NCI-H524 (cell line): ENCODE measurements at places on chromosomes 5 and 9.

- DNase-seq, result no peak
Measured at GRCh38 chr5:152622628-152623027, 217.5 kb upstream of the NMUR2 start.

DNA sequence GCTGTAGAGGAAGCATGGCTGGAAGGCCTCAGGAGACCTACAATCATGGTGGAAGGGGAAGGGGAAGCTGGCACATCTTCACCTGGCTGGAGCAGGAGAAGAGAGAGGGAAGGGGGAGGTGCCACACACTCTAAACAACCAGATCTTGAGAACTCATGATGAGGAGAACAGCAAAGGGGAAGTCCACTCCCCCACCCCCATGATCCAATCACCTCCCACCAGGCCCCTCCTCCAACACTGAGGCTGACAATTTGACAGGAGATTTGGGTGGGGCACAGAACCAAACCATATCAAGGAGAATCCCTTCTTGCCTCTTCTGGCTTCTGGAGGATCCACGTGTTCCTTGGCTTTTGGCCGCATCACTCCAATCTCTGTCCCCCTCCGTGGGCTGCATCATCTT lies 13.1 kb upstream of the CMBL start:
- DNase-seq, result no peak

DNA sequence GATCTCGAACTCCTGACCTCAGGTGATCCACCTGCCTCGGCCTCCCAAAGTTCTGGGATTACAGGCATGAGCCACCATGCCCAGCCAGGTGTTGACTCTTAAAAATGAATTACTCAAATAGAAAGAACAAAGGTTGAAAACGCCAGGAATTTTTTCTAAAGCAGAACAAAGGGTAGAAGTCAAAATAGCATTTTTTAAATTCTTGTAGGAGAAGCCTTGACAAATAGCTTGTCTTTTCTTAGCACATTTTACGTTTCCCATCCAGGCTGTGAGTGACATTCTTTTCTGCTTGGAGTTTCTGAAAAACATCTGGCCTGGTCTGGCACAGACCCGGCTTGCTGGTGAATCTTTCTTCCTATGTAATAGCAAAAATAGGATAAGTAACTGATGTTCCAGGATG lies 169.4 kb upstream of the ZNF462 start:
- no peak for DNase-seq

GRCh38 chr9:134373953-134374300 lies 47.7 kb downstream of the RXRA start:
- DNase-seq, result no peak

- DNase-seq, result no peak
Measured at GRCh38 chr5:167940911-167941310, 350.5 kb upstream of the WWC1 start.

DNA sequence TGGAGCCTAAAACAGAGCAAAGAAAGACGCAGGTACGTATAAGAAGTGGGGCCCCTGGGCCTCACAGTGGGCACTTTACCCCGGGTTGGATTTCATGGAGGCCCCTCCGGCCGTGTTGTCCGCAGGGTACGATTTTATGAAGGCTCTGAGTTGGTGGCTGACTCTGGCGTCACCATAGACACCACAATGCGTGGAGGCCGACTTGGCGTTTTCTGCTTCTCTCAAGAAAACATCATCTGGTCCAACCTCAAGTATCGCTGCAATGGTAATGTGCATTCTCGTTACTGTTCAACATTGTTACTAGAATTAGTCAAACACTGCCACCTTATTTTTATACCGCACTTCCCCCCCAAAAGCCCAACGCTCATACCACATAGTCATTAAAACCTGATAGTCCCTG lies 47.1 kb downstream of the THBS4 start:
- DNase-seq, result peak; percentile 56

GRCh38 chr5:25754895-25755294 lies 1110.1 kb upstream of the CDH10 start:
- no peak for DNase-seq

- no peak for DNase-seq
Measured at GRCh38 chr5:56837381-56837780, 22.0 kb downstream of the MAP3K1 start.

DNA sequence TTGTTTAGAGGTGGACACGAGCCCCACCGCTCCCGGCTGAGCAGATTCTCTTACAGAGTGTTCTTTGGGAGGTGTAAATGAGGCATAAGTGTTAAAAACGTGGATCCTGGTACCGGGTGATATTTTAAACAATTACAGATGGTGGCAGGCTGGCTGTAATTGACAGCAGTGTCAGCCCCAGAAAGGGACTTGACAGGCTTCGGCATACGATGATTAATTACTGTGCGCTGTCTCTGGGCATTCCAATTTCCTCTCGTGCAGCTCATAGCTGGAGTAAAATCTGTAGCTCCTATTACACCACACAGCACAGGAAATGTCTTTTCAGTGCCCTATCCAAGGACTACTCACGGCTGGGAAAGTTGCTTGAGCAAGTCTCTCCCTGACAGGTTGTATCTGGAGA lies 305.4 kb upstream of the IRX2 start:
- peak; percentile 41 for DNase-seq

DNA sequence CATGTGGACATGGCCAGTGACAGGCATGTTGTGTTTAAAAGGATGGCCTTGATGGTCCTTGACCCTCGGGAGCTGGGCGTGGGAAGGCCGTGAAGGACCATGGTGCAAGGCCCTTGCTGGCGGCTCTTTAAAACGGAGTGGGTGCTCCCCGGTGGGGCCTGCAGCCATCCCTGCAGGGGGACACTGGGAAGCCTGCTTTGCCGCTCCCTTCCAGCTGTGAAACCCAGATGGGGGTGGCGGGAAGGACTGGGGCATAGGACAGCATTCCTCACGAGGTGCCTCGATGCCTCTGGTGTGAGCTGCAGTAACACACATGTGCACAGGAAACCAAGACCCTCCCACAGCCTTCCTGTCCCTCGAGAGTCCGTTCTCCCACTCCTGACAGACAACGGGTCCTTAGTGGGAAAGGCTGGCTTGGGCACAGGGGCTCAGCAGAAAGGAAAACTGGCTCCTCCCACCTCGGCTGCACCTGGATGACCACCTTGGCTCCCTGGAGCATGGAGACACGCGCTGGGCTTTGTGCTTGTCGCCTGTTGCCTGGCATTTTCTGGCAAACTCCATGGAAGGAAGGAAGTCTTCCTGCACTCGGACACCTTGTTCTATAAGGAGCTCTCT lies 30.3 kb upstream of the IRX4 start:
- DNase-seq, result no peak

- peak; percentile 96 for DNase-seq
Measured at GRCh38 chr9:118222375-118222774, 518.2 kb downstream of the TLR4 start.

GRCh38 chr5:10885026-10885425 lies 124.0 kb upstream of the DAP start:
- no peak for DNase-seq

DNA sequence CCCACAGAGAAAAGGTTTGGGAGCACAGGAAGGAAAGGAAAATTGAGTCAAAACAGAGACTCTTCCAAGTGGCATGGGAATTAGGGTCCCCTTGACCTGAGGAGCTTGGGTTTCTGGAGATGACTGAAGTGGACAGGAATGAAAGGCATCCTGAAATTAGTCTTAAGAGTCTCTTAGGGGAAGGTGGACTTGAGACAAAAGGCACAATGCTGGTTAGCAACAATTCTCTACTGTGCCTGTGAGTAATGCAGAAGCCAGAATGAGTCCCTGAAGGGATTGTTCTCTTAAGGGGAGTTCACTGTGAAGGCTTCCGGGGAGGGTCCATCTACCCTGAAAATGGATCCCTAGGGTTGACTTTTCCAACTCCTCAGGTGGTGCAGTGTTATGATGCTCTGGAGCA lies 58.4 kb upstream of the FOXE1 start:
- no peak for DNase-seq

GRCh38 chr5:664994-665360 lies 28.2 kb downstream of the TPPP start:
- DNase-seq, result no peak

- no peak for DNase-seq
Measured at GRCh38 chr9:21015995-21016394, 15.4 kb downstream of the HACD4 start.

DNA sequence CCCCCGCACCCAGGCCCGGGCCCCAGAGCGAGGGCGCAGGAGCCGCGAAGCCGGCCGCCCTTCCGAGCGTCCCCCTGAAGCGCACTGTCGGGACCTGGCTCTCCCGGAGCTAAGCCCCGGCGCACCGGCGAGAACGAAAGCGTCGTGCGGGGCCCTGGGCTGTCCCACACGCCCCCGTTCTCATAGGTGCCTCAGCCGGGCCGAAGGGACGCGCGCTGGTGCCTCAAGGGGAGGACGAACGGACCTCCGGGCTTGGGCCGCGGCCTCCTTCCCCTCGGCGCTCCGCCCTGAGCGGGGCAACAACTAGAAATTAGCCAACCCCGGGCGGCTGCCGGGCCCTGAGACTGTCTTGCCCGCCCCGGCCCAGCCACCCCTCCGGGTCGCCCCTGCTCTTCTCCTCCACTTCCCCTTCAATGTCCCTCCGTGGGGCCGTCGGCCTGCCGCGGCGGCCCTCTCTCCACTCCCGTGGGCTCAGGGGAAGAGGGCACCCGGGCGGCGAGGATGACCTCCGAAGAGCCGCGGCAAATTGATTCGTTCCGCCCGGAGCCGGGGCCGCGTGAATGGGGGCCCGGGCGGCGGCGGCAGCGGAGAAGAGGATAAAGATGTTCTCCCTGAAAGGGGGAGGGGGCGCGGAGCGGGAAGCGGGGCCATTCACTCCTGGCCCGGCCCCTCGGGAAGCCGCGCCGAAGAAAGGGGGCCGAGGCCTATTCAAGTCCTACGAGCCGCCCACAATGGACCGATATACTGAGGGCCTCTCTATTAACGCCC lies 3.5 kb upstream of the PRDM12 start:
- peak; percentile 34 for DNase-seq

DNA sequence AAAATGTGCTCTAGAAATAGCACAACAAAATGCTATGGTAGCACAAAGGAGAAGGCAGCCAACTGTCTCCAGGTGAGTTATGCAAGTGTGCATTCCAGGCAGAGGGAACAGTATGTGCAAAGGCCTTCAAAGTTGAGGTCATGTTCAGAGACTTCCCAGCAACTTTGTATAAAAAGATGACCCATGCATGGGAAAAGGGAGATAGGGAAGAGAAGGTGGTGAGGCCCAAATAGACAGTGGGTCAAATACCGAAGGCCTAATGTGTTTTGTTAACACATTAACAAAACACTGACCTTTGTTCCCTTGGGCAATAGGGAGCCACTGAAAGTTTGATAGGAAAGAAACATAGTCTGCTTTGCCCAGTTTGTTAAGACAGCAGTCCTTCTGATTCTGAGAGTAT lies 445.3 kb downstream of the EBF1 start:
- no peak for DNase-seq

DNA sequence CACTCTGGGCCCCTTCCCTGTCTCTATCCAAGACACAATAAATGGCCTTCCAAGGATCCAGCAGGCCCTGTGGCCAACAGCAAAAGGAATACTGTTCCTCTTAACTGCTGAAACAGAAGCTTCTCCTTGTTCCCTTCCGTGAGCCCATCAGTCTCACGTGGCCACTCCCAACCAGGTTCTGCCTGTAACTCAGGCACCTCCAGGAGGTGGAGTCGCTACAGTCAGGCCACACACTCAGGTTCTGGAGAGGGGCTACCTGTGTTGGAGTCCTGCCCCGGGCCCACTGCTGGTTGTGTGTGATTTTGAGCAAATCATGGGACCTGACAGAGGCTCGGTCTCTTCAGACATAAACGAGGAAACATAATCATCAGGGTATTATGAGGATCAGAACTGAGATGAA lies 10.3 kb downstream of the FAT2 start:
- peak; percentile 69 for DNase-seq

DNA sequence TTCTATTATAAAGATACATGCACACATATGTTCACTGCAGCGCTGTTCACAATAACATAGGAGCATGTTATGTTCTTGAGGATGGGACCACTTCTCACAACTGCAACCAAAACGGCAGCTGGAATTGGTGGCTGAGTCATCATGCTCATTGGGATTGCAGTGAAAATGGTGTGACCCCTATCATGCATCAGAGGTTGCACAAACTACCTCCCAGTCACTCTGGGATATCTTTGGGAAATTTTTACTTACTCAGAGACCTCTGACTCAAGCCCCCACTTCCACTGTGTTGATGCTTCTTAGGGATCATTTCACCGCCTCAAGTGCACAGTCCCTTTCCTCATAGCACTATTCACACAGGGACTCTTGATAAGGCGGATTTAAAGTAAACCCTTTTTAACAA lies 474.1 kb downstream of the BNC2 start:
- no peak for DNase-seq

- DNase-seq, result no peak
Measured at GRCh38 chr5:109412981-109413402, 3.2 kb upstream of the PJA2 start.

- DNase-seq, result no peak
Measured at GRCh38 chr5:50564079-50564478, 102.4 kb upstream of the PARP8 start.

GRCh38 chr9:77532607-77533006 lies 115.5 kb downstream of the GNA14 start:
- DNase-seq, result no peak

DNA sequence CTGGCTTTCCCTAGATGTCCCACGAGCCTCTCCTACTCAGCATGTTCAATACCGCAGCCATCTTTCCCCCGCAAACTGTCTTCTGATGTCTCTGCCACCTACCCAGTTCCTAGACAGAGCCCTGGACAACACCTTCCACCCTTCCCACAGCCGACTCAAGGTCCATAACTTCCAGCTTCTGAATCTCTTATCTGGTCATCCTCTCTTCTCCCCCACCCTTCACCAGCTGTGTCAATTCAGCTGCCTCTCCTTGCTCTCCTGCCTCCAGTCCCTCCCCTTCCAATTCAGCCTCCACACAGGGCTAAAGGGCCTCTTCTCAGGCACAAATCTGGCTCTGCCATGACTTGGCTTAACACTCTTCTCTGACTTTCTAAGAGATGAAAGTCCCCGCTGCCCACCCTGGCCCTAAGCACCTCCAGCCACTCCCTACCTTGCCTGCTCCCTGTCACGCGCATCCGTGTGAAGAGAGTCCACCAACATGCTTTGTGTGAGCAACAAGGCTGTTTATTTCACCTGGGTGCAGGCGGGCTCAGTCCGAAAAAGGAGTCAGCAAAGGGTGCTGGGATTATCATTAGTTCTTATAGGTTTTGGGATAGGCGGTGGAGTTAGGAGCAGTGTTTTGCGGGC lies 25.2 kb downstream of the AQP7 start:
- DNase-seq, result no peak

DNA sequence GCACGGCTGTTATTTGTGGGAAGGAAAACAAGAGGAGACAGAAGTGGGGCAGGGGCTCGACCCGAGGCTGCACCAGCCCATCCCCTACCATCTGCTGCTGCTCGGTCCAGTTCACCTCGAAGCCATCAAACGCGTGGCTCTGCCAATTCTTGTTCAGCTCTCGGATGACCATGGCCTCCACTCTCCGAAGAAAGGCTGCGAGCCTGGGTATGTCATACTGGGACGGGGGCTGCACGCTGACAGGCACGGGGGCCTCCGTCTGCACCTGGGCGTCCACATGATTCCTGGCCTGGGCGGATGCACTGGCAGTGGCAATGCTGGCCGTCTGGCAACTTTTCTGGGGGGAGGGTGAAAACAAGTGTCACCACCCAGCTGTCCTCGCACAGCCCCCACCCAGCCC lies 16.0 kb downstream of the DYNC2I2 start:
- DNase-seq, result no peak
